ENCODE measurements at places on chromosomes 7 and 10.

DNA sequence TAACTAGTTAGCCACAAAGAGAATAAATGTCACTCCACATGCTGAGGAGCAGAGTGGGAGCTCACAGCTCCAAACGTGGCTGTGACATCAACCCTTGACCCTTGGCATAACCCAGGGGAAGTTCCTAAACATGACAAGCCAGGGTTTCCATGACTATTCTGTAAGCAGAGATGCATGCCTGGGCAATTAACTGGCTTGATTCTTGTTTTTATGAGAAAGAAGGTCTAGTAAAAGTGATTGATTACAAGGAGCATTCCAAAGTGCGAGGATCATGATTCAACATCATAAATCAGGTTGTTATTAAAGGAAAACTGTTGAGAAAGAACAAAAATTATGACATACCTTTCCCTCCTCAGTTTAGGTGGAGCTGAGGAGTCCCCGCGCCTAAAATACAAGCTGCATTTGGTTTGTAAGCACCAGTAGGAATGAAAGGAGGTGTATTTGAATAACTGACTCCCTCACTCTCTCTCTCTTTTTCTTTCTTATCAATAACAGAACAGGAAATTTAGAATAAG lies 108.4 kb downstream of the SFMBT2 start:
- DNase-seq: no peak

- DNase-seq: no peak
Observed at GRCh38 chr10:104938031-104938430, 296.9 kb downstream of the SORCS3 start.

GRCh38 chr10:14456870-14457266 lies 126.1 kb upstream of the FRMD4A start:
- no peak for DNase-seq

- no peak for DNase-seq
Observed at GRCh38 chr10:4576206-4576605, 249.8 kb upstream of the AKR1E2 start.

GRCh38 chr7:151107882-151108281 lies 21.6 kb downstream of the AGAP3 start:
- no peak for DNase-seq

DNA sequence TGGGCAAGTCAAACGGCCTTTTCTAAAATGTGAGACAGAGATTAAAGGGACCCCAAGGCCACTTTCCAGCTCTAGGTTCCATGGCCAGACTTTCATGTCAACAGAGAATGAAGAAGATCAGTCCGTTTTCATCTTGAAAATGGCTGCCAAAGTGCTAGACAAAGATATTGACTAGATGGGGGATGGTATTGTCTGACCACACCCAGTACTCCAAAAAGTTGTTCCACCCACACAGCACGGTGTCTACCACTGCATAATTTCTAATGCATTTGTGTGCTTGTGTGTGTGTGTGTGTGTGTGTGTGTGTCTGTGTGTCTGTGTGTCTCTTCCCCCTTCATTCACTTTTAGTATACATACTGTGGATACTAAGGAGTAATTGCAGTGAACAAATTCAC lies 1.3 kb downstream of the COL1A2 start:
- no peak for DNase-seq

GRCh38 chr10:129471447-129472175 lies 4.6 kb downstream of the MGMT start:
- no peak for DNase-seq

DNA sequence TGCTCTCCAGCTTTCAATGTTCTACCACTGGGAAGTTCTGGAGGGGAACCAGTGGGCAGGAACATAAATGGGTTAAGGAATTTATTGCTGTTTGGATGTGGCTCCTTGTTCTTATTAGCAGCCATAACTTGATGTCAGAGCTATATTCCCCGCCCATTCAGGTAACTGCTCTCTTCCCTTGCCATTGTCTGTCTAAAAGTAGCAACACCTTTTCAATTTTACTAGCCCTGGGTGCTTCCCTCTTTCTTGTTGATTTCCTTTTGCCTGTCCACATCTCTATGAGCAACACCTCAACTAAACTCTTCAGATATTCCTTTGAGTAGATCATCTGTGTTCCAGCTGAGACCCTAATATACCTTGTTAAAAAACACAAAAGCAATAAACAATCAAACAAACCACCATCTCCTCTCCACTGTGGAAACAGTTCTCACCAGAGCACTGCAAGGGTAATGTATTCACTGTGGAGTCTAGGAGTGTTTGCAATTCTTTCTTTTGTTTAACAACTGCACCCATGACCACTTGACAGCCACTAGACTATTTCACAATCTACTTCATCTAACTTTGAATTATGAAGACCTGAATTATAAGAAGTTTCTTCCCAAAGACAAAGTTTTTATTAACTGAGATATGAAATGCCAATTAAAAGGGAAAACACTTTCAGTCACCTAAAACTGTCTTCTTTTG lies 436.7 kb downstream of the IPMK start:
- no peak for DNase-seq

GRCh38 chr10:70343712-70344111 lies 38.7 kb downstream of the LRRC20 start:
- no peak for DNase-seq

- DNase-seq: no peak
Observed at GRCh38 chr10:124013916-124014315, 79.5 kb downstream of the CHST15 start.

DNA sequence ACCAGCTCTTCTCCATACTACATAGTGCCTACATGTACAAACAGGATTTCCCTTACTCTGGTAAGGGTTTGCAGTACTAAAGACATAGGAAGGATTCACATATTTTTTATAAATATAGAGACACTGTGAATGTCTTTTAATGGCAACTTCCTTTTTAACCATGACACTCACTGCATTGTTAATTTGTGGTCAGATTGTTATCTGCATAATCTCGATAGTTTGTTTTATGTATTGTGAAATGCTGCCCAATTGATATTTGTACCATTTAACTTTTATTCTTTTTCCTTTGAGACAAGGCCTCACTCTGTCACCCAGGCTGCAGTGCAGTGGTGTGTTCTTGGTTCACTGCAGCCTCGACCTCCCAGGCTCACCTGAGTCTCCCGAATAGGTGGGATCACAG lies 39.7 kb downstream of the SP8 start:
- DNase-seq: no peak

DNA sequence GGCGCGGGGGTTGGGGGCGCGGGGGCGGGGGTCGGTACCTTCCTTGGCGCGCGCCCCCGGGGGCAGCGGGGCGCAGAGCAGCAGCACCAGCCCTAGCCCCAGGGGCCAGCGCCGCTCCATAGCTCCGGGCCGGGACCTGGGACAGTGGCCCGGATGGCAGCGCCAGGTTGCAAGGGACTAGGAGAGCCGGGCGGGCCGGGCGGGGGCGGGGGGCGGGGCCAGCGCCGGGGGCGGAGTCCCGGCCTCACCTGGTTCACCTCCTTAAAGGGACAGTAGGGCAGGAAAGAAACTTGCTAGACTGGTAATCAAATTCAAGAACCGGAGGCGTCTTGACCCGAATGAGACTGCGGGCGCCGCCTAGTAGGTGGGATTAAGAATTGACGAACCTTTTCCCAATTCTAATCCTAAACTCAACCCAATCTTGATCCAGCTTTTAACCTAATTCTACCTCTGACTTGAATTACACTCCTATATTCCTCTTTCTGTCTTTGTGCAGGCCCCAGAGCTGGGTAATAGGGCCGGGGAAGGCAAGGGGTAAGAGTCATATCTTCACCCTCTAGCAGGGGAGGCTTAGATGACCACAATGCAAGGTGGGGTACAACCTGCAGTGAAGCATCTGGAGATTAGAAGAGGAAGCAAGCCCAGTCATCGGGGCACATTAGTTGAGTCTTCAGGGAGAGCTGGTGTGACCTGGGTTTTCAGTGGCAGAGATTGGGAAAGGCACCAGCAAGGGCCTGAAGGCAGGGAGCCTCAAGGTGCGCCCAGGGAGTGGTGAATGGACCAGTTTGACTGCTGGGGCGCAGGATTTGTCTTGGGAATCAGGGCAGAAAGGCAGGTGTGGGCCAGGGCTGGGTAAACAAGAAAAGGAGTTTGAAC lies at the start of gene EPHA1:
Gene EPHA1, minus strand, starts transcription at position 171 of the 876 bp plus-strand sequence. Its CDS starts 51 bp downstream, at position 120.
- peak; percentile 59 for DNase-seq

- DNase-seq: no peak
Observed at GRCh38 chr10:89846281-89846630, 144.9 kb downstream of the KIF20B start.

DNA sequence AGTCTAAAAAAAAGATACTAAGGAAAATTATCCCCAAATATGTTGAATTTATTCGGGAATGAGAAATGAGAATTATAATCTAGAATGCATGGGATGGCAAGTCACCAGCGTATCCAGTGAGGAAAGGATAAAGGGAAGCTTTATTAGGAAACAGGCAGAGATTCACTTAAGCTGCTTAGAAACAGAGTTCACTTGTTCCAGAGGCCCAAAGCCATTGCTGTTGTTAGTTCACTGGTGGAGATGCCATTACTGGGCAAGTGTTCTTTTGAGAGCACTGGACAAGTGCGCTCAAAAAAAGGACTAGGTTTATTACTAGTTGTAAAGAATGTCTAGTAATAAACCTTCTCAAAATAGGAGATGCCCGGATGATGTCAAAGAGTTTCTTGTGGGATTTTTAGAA lies 51.2 kb downstream of the MICU1 start:
- no peak for DNase-seq

DNA sequence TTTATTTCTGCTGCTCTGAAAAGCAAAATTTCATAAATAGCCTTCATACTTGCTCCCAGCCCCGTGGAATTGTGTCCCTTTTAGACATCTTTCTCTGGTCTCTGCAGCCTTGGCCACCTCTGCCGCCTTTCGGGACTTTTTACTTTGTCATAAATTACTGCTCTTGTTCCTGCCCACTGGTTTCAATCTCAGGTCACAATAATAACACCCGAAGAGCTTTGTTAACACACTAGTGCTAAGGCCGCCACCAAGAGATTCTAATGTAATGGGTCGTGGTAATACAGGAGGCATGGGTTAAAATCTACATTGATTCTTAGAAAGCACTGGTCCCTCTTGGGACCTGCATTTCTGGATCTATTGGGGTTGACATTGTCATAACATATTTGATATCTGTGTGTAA lies 276.0 kb upstream of the VWC2 start:
- no peak for DNase-seq

- DNase-seq: no peak
Observed at GRCh38 chr7:55081472-55082227, 62.8 kb downstream of the EGFR start.

DNA sequence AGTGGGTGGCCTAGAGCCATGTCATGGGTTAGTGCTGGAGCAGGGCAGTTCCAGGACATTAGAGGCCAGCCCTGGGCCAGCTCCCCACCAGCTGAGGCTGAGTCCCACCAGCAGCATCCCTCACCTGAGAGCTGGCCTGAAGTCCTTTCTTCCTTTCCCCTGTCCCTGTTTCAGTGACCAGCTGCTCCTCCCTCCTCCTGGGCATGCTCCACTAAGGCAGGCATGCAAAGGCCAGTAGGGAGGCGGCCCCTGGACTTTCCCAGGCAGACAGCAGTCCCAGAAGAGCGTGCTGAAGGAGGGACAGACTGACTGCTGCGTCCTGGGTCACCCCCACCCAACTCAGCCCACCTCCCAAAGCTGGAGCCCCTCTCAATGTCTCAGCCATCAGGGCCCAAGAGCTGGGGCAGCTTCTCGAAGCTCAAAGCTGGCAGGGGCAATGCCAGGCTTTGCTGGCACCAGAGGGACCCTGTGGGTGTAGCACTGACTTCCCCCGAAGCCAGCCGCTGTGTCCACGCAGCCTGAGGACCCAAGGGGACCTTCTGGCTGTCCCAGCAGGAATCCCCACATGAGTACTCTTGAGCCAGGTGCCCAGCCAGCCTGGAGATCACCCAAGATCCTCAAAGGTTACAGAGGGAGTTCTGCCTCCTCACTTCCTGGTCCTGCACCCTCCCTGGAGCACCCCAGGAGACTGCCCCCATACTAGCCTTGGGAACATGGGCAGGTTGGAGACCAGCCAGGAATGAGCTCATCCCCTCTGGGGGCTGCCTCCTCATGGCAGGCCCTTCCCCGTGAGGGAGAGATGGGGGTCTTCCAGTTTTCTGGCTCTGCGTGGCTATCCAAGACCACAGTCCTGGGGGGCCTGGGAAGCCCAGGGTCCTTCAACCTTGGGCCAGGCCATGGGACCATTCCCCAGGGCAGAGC lies 35.2 kb upstream of the RET start:
- no peak for DNase-seq

GRCh38 chr7:129053938-129054437 lies 923 bp downstream of the TNPO3 start:
- DNase-seq: no peak

GRCh38 chr10:56095506-56096225 lies 265.4 kb downstream of the ZWINT start:
- DNase-seq: no peak

GRCh38 chr7:44403775-44404174 lies 78.4 kb upstream of the CAMK2B start:
- no peak for DNase-seq
